ENCODE measurements at places on chromosomes 7 and 10.

DNA sequence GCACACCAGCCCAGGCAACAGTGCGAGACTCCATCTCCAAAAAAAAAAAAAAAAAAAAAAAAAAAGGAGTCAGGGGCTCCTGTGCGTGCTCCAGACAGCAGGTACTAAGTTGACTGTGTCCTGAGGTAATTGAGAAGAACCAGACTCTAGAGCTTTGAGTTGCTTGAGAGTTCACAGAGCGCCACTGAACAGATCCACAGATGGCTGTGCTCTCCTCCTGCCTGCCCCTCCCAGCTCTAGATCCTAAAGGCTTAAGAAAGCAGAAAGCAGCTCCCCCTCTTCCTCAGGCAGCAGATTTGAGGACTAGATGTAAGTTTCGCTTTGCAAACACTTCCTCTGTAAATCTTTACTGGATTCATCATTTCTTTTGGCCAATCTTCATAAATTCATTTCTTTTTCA lies 38.7 kb downstream of the SHH start:
- DNase-seq: no peak

DNA sequence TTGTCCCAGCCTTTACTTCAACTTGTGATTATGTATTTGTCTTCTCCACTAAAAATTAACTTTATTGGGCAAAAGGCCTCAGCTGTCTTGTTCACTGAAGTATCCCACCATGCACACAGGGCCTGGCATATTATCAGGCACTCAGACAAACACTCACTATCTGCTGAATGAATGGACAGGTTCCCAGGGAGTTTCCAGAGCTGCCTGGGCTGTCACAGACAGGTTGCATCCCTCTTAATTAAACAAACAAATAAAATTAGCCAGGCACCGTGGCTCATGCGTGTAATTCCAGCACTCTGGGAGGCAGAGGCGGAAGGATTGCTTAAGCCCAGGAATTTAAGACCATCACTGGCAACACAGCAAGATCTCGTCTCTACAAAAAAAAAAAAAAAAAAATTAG lies 1.5 kb upstream of the TSPAN14 start:
- no peak for DNase-seq

GRCh38 chr10:46216836-46217751 lies 69.7 kb upstream of the ANTXRL start:
- no peak for DNase-seq

- no peak for DNase-seq
Measured at GRCh38 chr7:87635921-87636320, 7.7 kb downstream of the RUNDC3B start.

DNA sequence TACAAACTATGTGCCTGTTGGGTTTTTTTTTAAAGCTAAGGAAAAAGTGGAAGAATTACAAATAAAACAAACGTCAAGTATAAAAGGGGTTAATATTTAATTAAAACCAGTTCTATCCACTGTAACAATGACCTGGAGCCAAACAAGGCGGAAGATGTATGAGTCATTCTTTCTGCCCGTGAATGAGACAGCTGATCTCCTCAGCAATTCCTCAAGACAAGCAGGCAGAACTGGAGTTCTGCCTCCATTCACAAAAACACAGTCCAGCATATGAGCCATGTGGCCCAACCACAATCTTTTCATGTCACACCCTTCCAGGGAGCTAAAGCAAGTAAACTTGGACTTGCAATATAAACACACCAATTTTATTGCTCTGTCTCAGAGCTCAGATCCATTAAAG lies 8.4 kb downstream of the ETV1 start:
- no peak for DNase-seq

- DNase-seq: no peak
Measured at GRCh38 chr10:117477961-117478670, 64.4 kb upstream of the EMX2 start.

DNA sequence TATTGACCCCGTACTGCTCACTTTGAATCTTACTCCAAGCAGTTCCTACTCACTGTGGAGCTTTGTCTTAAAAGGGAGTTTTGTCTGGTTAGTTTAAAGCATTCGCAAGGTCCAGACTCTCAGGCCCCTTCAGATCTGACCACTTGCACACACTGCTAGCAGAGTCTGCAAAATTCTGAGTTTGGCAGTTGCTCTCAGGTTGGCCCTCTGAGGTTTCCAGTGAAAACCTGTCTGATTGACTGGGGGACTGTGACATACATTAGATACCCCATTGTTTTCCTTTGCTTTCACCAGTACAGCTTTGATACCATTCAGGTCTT lies 149.2 kb downstream of the XPNPEP1 start:
- no peak for DNase-seq

GRCh38 chr10:31745612-31746376 lies 182.8 kb downstream of the ARHGAP12 start:
- DNase-seq: no peak

DNA sequence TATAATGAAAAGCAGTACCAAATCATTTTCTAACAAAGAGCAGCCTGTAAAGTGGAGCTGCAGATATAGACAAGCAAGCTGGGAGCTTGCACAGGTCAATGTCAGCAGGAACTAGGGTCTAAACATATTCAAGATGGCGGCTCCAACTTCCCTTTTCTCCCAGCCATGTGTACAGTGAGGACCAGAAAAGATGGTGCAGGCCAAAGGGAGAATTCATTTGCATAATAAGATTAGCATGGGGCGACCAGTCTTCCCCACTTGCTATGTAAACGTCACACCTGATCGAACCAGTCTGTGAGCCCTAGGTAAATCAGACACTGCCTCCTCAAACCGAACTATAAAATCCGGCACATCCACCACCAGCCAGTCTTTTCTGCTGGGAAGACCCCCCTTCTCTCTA lies 4.4 kb upstream of the RAPGEF5 start:
- no peak for DNase-seq

- no peak for DNase-seq
Measured at GRCh38 chr7:133258174-133258573, 5.3 kb downstream of the EXOC4 start.

GRCh38 chr10:28939281-28940157 lies 262.2 kb downstream of the BAMBI start:
- DNase-seq: no peak

- no peak for DNase-seq
Measured at GRCh38 chr10:104123397-104123796, 1.4 kb downstream of the SFR1 start.

DNA sequence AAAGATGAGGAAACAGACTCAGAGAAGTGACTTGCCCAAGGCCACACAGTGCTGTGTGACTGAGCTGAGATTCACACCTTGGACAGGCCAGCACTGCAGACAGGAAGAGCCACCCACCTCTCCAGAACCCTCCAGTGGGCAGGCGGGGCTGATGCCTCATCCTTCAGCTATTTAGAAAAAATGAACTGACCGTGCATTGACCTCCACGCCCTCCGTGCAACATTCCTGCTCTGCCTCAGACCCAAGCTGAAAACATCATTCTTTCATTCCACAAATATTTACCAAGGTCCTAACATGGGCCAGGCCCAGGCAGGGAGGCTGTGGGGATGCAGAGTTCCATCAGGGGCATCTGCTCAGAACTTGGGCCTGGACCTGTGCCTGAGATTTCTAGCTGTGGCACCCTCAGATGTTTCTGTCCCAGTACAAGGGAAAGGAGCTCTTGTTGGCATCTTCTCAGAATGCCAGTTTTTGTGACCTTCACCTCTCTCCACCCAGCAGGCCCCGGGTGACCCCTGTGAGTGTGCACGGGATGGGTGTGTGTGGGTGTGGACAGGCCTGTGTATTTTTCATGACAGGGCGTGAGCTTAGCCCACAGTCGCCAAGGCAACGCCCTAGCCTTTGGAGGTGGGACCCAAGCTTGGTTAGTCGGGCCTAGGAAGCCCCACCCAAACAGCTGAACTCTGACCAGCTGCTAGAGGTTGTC lies 6.5 kb downstream of the VSIR start:
- DNase-seq: no peak

- DNase-seq: no peak
Measured at GRCh38 chr7:92678291-92678920, 88.2 kb upstream of the FAM133B start.

DNA sequence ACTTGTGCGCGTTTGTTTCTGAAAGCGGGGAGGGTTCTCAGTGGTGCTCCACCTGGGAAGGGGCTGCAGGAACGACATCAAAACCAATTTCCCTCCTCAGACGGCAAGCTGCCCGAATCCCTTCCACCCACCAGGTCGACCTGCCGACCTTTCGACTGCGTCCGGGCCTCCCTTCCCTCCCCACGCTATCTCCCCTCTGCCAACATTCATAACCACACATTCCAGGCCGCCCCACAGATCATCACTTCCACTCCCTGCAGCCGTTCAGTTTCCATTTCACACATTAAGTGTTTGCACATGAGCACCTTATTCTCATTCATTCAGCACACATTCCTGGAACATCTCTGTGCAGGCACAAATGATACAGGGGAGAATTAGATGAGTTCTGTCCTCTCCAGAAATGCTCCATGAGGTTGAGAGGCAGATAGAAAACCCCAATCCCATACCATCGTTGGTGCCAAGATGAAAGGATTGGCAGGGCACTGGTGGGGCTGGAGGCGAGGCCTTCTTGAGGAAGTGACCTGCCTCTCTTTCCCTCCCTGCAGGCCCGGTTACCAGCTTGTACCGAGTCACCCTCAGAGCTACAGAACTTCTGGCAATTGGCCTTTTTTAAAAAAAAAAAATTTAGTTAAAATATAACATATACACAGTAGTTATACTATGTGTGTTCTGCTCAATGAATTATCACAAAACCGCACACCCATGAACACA lies 70.0 kb downstream of the MINDY4 start:
- DNase-seq: no peak

GRCh38 chr10:70162151-70162891 lies 8.0 kb downstream of the SAR1A start:
- no peak for DNase-seq

- no peak for DNase-seq
Measured at GRCh38 chr7:10913457-10913856, 60.2 kb upstream of the PHF14 start.

DNA sequence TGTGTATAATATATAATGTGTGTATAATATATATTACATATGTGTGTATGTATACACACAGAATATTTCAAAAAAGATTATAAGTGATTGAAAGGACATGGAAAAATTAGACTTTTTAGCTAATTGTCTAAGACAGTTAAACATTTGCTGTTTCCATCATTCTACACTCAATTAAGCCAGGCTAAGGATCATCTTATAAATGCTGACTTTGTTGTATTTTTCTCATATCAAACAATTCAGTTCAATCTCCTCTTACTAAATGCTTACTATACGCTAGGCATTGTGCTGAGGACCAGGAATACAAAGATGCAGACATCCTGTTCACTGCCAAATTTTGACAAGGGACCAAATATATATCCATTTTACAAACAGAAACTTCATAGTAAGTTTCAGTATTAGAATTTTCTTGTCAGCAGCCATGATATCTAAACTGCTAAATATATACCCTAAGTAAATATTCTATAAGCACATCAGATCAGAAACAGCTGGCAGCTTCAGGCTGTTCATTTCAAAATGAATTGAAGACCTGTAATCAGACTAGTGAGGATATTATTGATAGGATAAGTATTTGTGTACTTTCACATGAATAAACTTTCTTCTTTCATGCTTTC lies 10.3 kb upstream of the LRRN3 start:
- no peak for DNase-seq

DNA sequence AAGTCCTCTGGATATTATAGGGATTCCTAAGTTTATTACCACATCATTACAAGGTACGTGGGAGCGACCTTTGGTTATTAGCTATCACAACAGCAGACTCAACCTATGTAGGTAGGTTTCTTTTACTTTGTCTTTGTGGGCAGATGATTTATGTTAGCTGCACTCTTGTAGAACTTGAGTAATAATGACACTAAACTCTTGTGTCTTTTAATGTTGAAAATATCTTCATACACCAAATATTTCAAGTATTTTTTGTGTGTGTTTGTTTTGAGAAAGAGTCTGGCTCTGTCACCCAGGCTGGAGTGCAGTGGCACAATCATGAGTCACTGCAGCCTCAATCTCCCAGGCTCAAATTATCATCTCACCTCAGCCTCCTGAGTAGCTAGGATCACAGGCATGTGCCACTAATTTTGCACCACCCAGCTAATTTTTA lies 19.2 kb upstream of the SUPV3L1 start:
- no peak for DNase-seq

DNA sequence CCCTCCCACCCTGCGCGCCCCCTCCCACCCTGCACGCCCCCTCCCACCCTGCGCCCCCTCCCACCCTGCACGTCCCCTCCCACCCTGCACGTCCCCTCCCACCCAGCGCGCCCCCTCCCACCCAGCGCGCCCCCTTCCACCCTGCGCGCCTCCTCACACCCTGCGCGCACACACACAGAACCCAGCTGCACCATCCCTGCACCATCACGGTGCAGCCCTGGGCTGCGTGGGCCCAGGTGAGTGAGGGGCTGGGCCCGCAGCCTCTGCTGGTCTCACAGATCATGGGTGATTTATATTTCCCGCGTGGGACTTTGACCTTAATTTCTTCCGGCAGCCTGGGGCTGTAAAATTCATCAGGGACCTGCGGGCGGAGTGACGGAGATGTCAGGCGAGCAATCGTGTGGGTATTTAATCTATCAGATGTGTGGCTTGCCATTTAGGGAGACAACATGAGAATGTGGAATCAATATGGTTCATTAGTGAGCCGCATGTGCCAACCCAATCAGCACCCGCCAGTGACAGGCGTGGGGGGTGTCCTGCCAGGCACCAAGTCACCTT lies 57.7 kb downstream of the C10orf105 start:
- no peak for DNase-seq

Measured in DND-41 (cell line).